ENCODE measurements at places on chromosomes 6 and 20.
A peak's percentile ranks its signal among the peaks of the same experiment; 100 is the strongest.

DNA sequence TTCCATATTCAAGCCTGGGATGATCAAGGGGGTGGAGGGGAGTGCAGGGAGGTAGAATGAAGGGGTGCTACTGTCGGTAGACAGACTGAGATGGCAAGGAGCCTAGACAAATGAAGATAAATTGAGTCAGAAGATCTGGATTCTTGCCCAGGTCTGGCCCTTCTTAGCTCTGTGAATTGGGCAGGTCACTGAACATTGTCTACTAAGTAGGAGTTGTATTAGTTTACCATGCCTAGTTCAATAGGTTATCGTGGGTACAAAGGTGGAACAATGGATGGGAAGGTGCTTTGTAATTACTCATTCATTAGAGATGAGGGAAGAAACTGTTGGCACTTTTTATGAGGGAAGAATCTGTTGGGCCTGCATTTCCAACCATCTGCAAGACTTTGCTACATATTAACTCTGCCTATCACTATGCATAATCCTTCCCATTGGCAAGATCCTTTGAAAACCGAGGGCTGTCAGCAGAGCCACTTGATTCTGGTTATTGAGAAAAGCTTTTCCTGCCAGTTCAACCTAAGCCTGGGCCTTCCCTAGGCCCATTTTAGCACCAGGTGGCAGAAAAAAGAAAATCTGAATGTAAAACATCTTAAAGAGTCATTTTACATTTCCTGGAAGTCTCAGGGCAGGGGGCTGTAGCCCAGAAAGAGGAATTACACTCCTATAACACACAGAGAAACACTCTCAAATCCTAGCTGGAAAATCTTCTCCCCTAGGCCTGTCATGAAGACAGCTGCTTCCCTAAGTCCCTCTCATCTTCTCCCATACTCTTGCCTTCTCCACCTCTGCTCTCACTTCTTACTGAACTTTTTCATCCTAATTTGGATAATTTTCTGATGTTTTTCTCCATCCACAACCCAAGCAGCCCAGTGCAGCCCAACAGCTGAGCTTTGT lies 103.5 kb downstream of the CD24 start:
- no peak for DNase-seq

- peak; percentile 6 for DNase-seq
Observed at GRCh38 chr6:112296122-112296521, 41.8 kb upstream of the LAMA4 start.

DNA sequence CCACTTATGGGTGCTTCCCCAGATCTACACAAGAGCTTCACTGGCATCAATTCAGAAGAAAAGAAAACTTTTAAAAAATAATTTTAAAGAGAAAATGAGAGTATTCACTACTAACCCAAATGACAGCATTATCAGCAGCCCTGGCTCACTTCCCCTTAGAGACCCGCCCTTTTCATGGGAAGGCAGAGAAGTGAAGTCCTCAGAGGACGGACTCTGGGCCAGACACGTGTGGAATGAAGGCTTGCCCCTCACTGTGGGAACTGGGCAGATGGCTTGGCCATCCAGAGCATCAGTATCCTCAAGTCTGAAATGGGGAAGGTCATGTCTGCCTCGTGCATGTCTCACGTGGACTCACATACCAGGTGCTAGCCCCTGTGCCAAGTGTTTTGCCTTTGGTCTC lies 63.5 kb downstream of the JAG1 start:
- no peak for DNase-seq

DNA sequence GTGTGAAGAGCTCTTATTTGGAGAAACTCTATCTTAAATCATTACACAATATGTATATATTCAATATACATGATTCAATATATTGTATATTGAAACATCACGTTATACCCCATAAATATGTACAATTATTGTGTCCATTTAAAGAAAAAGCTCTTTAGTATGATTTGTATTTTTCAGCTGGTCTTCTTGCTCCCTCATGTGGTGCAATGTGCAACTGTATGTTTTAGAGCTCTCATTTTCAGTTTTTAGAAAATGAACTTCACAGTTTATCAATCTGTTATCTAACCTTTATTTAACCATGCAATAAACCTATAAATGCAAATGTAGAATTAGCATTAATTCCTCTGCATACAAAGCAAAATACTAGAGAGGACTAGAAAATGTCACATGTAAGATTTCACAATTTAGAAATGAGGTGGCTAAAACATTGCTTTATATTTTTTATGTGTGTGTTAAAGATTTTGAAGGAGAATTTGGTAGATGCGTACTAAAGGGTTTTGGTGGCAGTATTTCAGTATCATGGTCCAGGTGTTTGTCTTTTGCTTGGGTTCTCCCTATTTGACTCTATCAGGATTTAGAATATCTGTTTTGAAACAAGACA lies 167.1 kb downstream of the PHF3 start:
- no peak for DNase-seq

DNA sequence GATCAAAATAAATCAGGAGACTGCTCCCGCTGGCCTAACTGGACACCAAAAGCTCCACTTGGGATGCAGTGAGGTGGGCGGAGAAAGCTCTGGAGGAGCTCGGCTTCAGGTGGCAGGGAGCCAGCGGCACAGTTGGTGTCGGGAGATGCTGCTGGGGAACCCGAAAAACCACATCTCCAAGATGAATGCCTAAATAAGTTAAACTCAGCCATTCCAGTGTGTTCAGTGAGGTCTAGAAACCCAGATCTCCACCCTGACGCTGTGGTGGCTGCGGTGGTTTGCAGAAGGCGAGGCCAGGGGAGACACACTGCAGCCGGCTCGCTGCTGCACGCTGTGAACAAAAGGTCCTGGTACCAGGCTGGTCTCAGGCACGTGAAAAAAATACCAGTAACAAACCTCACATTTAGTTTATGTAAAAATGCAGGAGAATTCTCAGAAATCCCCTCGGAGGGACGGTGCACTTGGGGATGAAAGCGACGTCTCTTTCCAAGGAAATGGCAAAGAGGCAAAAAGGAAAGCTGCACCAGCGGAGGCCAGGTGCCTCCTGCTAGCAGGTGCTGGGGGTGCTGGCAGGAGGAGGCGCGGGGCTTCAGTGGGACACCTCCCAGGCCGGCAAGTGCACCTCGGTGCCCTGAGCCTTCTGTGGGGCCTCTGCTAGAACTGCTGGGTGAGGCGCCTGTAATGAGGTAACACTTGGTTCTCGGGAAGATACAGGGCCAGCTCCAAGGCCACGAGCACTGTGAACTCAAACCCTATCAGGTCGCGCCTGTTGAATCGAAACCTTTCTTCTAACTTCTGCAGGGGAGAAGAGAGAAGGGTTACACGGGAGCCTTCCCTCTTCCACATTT lies 3.6 kb downstream of the RPS21 start:
- DNase-seq, result no peak

DNA sequence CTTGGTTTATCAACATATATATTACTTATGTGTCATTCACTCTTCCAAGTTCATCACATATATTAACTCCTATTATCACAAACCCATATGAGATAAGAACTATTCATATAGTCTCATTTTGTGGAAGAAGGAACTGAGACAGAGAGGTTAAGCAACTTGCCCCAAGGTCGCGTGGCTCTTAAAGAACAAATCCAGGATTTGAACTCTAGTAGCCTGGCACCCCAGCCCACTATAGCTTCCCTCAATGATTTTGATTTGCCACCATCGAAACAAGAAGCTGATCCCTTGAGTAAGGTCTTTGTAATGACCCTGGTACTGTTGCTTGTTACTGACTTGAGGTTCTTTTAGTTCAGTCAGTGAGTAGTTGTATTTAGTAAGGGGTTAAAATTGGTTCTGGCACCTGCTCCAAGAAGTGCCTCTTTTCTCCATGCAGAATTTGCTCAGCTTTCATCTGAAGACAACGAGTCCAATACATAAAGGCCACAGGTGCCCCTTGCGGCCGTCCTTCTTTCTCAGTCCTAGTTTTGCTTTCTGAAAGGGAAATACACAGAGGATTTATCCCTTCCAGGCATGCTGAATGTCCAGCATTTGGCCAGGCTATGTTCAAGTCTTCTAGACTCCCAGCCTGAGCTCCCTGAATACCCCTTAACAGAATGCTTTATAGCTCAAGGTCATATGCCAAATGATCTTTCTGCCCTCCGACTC lies 253.0 kb downstream of the TBC1D7 start:
- no peak for DNase-seq

DNA sequence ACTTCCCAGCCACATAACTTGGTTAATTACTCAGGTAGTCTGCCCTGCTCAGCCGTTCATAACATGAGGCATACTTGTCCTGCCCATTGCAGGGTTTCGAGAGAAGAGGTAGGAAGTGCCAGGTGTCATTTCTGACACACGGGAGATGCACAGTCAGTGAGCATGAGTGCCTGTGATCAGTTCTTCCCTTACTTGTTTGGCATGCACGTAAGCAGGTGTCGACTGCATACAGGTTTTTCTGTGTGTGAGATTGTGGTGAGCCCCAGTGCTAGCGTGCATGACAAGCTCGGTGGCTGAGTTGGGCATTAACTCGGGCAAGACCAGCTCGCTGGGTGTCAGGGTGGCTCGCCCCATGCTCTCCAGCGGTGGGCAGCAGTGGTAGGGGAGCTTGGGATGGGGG lies 51.2 kb upstream of the SLC22A1 start:
- no peak for DNase-seq

DNA sequence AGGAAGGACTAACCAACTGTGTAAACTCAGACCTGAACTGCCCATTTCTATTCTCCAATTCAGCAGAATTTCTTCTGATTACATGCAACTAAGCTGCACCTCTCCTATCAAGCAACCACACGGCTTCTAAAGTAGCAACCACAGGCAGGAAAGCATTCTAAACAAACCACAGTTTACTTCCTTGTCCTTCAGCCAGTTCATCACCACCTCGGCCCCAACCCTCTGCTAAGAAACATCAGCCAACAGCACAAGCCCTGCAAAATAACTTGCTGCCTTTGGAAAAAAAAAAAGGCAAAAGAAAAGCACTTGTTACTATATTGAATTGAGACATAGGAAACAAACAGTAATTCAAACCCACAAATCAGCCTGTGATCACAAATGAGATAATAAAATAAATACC lies 140.3 kb downstream of the NFATC2 start:
- DNase-seq, result no peak
